ENCODE measurements at places on chromosomes 4 and X.

GRCh38 chr4:126533146-126533805, 1099.5 kb upstream of the INTU start:
- no peak for DNase-seq

- DNase-seq, result no peak
Measured at GRCh38 chr4:24472161-24472510, 112.2 kb downstream of the DHX15 start.

DNA sequence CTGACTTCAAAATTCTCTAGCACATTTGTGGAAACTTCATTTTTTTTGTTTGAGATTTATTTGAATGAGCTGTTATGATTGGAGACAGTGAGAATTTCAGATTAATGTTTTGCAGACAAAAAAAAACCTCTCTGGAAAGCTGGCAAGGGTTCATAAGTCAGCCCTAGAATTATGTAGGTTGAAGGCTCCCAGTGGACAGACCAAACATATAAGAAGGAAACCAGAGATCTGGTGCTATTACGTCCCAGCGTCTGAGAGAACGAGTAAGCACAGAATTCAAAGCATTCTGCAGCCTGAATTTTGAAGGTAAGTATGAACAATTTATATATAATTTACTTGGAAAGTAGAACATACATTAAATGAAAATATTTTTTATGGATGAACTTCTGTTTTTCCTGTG, at the start of gene AGTR2:
TSS of gene AGTR2 (plus strand) at position 234 of the 400 bp plus-strand sequence. CDS start 1,537 bp downstream, outside the sequence.
- no peak for DNase-seq

DNA sequence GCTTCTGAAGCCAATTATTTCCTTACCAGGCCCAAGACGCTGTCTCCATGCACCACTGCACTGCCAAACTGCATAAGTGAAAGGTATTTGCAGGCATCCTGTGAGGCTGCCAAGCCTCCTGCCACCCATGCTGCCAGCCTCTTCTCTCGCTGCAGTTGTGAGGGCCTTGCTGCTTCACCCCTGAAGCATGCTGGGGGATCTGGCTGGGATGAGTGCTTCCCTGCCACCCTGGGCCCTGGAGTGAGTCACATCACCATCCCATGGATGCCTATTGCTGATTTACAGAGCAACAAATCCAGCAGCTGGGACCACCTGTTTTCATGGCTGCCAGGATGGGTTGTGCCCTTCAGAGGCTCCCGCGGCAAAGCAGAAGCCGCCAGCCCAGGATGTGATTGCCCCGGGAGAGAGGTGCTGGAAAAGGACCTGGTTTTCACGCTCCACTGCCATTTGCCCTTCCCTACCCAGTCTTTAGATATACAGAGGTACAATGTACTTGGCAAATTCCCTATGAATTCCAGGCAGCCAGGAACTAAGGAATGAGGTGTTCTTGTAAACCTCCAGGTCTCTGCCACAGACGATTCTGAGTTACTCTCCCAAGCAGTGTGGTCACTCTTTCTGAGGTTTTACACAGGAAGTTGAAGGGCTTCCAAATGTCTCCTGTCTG, 41.5 kb upstream of the PTCHD1 start:
- no peak for DNase-seq

GRCh38 chr4:143597276-143597675, 83.8 kb downstream of the SMARCA5 start:
- no peak for DNase-seq

DNA sequence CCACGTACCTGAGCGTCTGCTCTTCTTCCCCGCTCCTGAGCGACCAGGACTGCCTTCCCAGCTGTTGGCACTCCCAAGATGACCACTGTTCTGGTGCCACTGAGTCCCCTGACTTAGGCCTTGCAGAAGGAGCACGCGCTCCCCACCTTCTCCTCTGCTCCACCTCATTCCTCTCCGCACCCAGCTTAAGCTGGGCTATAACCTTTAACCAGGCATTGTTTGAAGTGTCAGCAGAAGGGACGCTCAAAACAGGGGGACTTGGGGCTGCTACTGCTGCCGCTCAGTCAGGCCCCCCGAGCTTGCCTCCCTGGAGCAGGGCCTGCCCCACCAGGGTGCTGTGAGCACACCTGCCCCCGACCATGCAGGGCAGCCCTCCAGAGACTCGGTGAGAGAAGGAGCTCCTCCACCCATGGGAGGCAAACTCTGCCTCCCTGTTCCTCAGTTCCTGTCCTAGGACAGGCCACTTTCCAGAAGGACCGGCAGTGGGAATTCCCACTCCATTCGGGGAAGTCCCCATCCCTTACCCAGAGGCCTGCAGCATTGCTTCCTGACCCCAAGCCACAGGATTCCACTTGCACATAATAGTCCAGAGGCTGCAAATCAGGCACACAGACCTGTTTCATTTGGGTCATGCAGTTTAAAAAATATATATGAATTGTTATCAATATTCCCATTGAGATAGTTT, 99.7 kb upstream of the ENPP6 start:
- DNase-seq, result no peak

DNA sequence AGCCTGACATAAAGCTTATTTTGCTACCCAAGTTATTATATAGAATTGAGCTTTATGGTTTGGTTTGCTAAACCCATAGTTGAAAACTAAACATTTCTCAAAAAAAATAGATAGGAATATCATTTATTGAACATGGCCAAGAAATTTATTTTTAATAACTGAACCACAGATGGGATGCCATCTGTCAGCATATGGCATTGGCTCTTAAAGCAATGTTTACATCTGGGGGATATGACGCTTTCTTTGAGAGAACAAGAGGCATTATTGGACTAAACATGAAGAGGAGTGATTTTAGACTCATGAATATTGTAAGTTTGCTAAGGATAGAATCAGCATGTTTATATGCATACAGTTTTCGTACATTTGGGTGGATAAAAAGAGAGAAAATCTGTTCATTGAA, 132.6 kb upstream of the SLIT2 start:
- no peak for DNase-seq

DNA sequence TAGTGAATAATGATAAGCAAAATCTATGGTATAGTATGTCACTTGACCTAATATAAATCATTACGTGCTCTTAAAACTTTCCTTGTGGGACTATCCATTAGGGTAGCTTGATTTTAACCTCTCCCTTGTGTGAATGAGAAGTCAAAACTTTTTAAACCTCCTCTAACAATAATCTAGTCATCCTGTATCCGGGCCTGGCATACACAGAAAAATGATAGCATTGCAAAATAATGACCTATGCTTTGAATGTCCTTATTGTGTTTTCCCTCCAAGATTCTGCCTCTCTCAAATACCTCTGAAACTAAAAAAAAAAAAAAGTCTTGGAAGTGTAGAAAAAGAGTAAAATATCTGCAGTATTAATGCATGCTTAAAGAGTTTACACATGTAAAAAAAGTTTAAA, 250.0 kb upstream of the NDST3 start:
- DNase-seq, result no peak

DNA sequence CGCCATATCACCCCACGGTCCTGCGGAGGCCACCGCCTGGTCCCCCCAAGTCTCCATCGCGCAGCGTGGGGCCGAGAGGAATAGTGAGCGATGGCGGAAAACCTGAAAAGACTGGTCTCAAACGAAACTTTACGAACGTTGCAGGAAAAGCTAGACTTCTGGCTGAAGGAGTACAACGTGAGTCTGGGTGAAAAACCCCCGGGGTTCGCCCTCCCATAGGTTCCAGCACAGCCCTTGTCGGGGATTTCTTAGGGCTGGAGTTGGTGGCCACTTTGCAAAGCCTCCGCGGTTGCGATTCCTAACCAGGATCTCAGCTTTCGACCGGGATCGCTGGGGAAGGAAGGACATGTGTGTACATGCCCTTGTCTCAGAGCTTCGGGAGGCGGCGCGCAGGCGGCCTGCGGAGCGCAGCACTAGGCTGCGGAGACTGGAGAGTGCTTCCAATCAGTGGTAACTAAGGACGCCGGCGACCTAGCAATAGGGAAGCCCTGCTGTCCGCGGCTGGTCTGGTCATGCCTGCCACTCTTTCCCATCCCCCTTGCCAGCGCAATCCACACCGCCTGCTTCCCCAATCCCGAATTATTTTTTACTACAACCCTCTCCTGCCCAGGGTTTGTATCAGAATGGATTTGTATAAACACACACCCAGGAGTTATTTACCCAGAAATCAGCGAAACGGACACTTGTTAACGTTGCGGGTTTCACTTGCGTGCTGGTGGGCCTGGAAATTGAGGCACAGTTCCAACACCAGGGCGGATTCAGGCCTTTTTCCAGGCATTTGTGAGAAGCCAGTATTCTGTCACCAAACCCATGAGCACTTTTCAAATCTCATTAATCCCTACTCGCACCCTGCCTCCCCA, 741 bp downstream of the SPATA18 start:
- no peak for DNase-seq

DNA sequence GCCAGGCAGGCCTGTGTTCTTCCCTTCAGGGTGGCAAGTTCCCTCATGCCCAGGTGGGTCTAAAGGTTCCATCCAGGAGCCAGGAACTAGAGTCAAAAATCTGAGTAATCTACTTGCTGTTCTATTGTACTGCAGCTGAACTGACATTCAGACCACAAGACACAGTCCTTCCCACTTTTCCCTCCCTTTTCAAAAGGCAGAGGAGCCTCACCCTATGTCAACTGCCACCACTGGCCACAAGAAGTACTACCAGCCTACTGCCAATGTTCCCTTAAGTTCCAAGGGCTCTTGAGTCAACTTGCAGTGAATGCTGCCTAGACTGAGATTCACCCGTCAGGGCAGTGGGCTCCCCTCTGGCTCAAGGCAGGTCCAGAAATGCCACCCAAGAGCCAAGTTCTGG, 133.5 kb downstream of the FAM47B start:
- DNase-seq, result no peak

- no peak for DNase-seq
Measured at GRCh38 chr4:38855466-38855865, 1.2 kb downstream of the TLR6 start.

DNA sequence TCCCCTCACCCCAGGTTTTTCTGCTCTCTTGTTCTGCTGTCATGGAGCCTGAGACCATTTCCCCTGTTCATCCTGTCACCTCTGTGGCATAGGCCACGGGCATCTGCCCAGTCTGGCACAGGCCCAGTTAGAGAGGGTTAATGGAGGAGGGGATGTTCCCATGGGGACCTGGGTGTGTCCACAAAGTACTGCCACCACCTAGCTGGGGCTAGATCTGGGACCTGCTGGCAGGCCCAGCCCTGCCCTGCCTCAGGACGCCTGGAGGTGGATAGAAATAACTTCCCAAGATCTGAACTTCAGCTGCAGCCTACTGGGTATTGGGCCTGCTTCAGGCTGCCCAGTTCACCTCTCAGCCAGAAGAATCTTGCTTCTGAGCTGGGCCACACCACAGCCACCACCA, 13.5 kb downstream of the EFNB1 start:
- DNase-seq, result no peak

DNA sequence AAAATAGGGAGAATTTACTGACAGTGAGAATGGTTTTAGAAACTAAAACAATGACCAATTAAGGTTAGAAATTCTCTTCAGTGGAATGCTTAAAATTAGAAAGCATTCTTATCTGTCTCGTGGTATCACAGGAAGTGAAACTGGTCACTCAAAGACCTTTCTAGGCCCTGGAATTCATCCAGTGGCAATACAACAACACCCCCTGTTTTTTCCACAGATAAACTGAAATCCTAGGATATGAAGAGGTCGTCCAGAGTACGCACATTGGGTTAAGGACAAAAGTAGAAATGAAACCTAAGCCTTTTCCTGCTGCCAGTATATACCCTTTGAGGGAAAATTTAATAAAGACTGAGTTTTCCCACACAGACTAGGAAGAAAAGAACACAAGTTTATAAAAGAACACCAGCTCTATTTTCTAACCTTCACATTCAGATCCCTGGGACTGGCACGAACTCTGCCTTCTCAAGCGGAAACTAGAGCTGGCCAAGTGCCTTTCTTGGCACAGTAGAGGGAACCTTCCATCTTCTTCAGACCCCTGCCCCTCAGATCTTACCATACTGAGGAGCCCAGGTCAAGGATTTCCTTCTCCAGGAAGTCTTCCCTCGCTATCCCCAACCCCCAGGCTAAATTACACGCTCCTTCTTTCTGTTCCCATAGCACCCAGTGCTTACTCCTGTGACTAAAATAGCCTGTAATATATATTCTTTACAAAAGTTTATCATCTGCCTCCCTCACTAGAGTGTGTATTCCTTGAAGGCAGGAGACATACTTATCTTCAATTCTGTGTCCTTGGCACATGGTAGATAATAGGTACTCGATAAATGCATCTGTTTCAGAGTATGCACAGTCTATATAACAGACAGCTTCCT, 16.9 kb downstream of the LHFPL1 start:
- DNase-seq, result no peak

- no peak for DNase-seq
Measured at GRCh38 chrX:24999511-24999910, 16.3 kb downstream of the ARX start.

- DNase-seq, result no peak
Measured at GRCh38 chr4:11489453-11490083, 60.9 kb upstream of the HS3ST1 start.

DNA sequence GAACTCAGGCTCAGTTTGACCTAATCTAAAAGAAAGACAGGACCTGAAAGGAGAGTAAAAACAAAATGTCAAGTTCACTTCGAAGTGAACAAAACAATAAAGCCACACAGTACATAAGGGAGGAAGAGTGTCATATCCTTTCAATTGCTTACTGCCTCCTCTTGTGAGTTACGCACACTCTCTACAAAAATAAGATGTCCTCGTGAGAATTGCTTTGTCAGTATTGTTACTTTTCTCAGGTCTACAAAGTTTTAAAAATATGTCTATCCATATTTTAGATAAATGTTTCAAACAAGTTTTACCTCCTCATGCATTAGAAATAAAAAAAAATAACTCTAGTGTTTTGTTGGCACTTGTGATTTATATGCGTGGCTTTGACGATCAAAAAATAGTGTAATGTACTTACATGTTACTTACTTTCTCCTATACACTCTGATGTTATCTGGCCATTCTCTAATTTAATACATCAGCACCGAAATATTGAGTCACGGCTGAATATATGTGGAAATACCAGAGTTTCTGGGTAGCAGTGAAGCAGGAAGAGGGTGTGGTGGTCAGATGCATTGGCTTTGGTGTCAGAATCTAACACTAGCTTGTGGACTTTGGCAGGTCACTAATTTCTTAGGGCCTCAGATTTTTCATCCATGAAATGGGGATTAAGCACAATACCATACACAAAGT, 8.1 kb upstream of the MRPL1 start:
- no peak for DNase-seq

Measured in stimulated activated CD8-positive, alpha-beta memory T cell treated with anti-CD3 and anti-CD28 coated beads, Interleukin-7, amount 100 ng/mL, for 1 hour (primary cell).